ENCODE measurements at places on chromosomes 2 and 18.

GRCh38 chr2:235054475-235054874 is 102.7 kb downstream of the SH3BP4 start:
- no peak for DNase-seq

DNA sequence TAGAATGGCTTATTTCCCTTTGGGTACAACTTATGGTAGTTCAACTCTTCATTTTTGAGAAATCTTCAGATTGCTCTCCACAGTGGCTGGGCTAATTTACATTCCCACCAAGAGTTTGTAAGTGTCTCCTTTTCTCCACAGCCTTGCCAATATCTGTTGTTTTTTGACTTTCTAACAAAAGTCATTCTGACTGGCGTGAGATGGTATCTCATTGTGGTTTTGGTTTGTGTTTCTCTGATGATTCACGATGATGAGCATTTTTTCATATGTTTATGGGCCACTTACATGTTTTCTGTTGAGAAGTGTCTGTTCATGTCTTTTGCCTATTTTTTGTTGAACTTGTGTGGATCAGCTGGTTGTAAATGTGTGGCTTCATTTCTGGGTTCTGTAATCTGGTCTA is 871.0 kb downstream of the EPHA4 start:
- no peak for DNase-seq

DNA sequence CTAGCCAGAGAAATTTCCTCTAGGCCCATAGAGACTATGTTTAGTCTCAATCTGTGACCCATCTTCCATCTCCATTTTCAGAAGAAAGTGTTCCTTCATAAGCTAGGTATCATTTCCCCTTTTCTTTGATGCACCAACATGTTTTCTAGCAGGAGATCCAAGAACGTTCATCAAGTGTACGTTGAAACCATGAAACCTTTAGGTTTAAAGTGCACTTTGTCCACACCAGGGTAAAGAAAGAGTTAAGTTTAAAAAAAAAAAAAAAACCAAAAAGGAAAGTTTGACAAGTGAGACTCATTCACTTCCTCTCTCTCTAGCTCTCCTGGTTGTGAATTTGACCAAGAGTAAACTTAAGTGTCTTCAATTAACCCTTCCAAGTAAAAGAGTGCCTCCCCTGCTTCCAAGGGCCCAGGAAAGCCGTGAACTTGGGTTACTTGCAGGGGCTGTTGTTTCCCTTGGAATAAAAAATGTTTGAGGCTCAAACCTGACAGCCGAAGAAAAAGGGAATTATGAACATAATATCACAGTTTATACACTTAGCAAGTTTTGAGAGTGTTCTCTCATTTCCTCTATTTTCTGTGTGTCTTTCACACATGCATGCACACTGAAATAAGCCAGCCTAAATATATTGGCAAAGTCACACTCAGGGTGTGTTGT is 56.7 kb downstream of the LBH start:
- DNase-seq = no peak

DNA sequence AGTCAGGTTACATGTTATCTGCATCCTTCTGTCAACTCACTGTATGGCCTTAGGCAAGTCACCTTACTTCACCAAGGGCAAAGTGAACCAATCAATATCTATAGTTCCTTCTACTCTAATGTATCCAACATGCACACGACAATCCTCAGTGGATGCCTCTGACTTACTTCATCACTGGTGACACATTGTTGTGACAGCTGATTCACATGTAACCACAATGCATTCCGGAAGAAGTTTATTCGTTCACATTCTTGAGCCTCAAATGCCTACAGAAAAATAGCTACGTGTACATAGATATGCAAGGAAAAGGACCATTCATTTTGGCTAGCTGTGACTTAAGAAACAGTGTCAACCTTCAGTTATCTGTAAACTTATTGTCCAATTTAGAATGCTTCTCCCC is 26.3 kb upstream of the EPG5 start:
- DNase-seq = no peak

DNA sequence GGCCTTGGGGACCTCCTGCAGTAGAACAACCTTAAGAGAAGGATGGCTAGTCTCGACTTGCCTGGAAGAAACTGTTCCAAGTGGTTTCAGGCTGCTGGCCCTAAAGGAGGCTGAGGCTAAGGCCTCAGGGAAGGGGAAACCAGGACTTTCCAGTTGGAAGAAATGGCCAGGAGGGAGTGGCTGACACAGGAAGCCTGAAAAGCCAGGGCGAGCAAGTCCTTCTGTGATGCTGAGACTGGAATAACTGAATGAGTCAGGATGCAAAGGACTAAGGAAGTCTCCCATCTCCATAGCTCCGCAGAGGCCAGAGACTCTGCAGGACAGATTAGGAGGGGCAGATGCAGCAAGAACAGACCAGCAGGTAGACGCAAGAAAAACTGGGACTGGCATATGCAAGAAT is 7.4 kb downstream of the HTRA2 start:
- DNase-seq = no peak

DNA sequence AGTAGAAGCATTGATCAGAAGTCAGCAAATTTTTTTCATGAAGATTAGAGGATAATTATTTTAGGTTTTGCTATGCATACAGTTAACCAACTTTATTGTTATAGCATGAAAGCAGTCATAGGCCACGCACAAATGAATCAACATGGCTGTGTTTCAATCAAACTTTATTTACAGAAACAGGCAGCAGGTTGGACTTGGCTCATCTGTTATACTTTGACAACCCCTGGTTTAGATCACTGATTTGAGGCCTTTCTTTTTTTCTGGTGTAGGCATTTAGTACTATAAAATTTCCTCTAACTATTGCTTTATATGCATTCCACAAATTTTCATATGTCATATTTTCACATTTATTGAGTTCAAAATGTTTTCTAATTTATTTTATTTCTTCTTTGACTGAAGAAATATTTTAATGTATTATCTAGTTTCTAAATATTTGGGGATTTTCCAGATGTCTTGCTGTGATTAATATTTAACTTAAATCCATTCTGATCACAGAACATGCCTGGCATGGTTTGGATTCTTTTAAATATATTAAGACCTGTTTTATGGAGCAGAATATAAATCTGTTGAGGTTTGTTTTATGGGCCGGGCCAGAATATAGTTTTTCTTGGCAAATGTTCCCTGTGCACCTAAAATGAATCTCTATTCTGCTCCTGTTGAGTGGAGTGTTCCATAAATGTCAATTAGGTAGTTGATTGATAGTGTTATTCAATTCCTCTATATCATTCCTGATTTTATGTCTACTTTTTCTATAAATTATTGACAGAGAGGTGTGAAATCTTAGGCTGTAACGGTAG is 116.3 kb upstream of the KLHL29 start:
- no peak for DNase-seq
